ENCODE measurements at places on chromosomes 4 and X.
A peak's percentile ranks its signal among the peaks of the same experiment; 100 is the strongest.

DNA sequence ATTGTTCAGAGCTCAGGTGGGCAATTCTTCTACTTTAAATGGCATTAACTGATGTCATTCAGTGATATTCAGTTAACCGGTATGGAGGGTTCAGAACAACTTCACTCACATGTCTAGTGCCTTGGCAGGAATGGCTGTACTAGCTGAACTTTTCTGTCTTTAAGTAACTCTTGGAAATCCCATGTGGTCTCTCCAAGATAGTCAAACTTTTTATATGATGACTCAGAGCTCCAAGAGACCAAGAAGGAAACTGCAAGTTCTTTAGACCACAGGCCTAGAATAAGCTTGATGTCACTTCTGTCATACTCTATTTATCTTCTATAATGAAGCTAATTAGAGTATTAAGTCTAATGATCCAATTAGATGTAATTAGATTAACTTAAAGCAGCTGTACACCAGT lies 24.9 kb downstream of the LHFPL1 start:
- DNase-seq = no peak

DNA sequence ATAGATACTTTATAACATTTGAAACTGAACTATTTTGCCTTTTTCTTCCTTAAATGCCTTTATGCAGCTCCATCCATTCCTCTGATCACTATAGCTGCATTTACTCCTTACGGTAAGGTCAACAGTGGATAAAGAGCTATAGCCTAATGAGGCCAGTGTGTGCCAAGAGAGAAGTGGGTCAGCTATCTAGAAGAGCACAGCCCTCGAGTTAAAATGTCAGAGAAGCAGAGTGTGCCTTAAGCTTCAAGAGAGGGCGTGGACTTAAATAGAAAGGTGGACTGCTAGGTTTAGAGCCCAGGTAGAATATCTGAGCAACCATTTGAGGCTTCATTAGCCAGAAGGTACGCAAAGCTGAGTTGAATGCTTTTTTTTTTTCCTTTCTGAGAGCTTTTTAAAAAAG lies 347.4 kb downstream of the BMPR1B start:
- no peak for DNase-seq

GRCh38 chr4:113760094-113760794 lies 1.3 kb downstream of the CAMK2D start:
- DNase-seq = peak; percentile 50

GRCh38 chr4:122759639-122760310 lies 27.3 kb downstream of the BBS12 start:
- DNase-seq = no peak

DNA sequence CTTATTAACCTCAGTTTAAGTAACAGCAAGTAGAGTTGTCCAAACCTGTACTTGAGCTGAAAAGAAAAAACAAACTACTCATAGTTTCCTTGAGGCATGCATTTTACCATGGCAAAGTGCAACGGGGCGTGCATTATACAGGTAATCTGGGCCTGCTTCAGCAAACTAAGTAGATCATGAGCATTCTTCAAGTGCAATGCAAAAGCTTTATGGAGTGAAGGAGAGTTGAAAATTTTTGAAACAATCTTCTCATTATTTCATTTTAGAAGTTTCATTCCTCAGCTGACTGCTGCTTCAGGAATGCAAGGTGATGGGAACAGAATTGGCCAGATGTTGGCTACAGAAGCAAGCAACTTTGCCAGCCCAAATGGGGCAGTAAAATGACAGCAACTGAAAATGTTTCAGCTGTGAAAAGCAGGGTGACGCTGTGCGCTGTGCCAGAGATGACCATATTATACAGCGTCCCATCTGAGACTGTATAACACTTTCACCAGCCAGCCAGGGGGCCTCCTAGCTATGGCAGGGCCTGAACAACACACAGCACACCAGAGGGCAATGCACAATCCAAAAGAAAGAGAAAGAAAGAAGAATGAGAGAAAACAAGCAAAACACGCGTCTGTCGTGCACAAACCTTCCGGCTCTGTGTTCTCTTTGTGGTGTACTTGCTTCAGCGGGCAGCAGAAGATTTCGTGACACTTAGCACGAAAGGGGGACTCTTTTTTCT lies 145.5 kb upstream of the FGF13 start:
- DNase-seq = no peak

DNA sequence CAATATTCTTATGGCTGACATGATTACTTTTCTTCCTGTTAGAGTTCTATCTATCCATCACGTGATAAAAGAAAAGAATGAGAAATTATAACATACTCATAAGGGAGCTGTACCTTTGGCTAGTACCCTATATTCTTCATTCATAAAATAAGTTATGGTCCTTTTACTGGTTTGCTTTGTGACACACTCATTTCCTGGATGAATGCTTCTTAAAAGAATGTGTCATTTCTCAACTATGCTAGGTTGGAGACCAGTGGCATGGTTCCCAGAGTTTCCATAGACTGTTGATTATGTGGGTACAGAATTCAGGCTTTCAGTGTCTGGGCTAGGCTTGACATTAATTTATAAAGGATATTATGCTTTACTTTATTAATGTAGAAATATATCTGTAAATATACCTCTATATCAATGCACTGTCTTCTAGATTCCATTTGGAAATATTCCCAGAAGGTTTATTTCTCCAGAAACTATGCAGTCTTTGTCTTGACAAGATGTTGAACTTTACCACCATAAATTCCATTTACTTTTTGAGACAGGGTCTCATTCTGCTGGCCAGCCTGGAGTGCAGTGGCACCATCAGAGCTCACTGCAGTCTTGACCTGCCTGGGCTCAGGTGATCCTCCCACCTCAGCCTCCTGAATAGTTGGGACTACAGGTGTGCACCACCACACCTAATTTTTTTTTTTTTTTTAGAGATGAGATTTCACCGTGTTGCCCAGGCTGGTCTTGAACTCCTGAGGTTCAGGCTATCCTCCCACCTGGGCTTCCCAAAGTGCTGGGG lies 23.8 kb downstream of the NUDT6 start:
- no peak for DNase-seq

- no peak for DNase-seq
Measured at GRCh38 chr4:55518442-55518841, 28.3 kb downstream of the CLOCK start.

- DNase-seq = no peak
Measured at GRCh38 chrX:80354966-80355465, 65.2 kb upstream of the TENT5D start.

GRCh38 chrX:68432648-68433047 lies 647 bp downstream of the OPHN1 start:
- DNase-seq = no peak

GRCh38 chrX:47209508-47210238 lies 8.8 kb upstream of the CDK16 start:
- no peak for DNase-seq

- DNase-seq = no peak
Measured at GRCh38 chr4:143358923-143359643, 22.4 kb downstream of the GAB1 start.

GRCh38 chrX:4225086-4225485 lies 511.6 kb upstream of the PRKX start:
- no peak for DNase-seq

- DNase-seq = no peak
Measured at GRCh38 chr4:120844528-120844921, 78.0 kb downstream of the PRDM5 start.

GRCh38 chr4:165537028-165537648 lies 158.3 kb downstream of the CPE start:
- DNase-seq = no peak

GRCh38 chr4:151175233-151175632 lies 75.8 kb downstream of the RPS3A start:
- DNase-seq = no peak

DNA sequence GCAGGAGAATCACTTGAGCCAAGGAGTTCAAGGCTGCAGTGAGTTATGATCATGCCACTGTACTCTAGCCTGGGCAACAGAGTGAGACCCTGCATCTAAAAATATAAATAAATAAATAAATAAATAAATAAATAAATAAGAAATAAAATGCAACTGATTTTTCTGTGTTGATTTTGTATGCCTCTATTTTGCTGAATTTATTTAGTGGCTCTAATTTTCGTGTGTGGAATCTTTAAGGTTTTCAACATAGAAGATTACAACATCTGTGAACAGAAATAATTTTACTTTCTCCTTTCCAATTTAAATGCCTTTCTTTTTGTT lies 30.9 kb upstream of the ABCG2 start:
- DNase-seq = no peak

- no peak for DNase-seq
Measured at GRCh38 chrX:74242050-74242449, 61.9 kb upstream of the ZCCHC13 start.

GRCh38 chr4:170872794-170873193 lies 783.0 kb upstream of the AADAT start:
- no peak for DNase-seq

- no peak for DNase-seq
Measured at GRCh38 chrX:74523224-74523623, 91.2 kb downstream of the RLIM start.

- DNase-seq = no peak
Measured at GRCh38 chr4:81084634-81085033, 54.1 kb downstream of the BMP3 start.

DNA sequence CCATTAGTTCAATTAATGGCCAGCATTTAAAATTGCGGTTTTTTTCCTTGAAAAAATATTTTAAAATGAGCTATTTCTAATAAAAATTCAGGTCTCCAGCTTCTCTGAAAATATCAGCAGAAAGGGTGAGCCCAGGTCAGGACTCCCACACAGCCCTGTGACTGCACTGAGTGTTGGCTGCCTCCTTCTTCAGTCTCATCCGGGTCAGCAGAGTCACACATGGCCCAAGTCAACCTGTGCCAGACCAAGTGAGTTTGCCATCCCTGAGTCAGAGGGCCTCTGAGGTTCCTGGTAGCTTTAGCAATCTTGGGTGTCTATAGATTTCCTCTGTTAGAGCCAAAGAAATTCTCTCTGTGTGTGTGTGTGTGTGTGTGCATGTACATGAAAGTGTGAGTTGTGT lies 22.1 kb upstream of the MSX1 start:
- no peak for DNase-seq

- no peak for DNase-seq
Measured at GRCh38 chrX:7582191-7582590, 260.8 kb upstream of the VCX start.

GRCh38 chrX:123504630-123505270 lies 228.1 kb downstream of the THOC2 start:
- DNase-seq = no peak

DNA sequence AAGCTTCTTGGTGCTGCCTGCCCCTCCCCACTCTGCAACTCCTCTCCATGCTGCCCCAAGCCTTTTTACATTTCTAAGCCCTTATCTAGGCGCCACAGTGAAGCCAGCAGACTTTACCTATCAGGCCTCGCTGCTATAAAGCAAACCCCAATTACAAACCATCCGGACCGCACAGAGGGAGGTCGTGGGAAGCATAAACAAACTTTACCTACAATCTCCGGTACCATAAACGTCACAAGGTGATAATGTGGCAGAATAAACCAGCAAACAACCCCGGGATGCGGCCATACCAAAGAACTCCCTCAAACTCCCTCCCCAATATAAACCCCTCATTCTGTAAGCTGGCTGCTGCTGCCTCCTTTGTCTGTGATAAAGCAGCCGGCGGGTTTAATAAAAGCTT lies 54.0 kb upstream of the ZCCHC13 start:
- DNase-seq = no peak

- peak; percentile 30 for DNase-seq
Measured at GRCh38 chr4:148214529-148215166, 227.6 kb downstream of the NR3C2 start.

DNA sequence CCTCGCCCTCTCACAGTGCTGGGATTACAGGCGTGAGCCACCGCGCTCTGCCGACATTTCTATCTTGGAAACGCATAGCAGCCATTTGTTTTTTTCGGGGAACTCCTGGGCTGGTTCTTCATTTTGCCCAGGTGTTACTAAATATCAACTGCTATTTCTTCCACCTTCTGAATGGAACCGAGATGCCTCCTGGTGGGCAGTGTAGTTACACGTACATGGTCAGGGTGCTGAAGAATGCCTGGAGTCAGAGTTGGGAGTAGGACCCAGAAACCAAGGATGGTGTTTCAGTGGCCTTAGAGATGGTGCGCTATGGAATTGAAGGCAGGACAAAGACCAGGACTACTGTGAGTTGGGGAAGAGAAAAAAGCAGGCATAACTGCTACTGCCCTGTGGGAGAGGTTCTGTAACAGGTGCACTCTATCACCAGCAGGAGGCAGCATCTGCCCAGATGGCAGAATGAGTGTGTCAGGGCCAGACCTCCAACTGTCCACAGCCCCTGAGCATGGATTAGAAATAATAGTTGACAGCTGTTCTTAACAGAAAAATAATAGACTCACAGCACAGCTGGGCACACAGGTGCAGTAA lies 81.7 kb downstream of the ZC4H2 start:
- no peak for DNase-seq

DNA sequence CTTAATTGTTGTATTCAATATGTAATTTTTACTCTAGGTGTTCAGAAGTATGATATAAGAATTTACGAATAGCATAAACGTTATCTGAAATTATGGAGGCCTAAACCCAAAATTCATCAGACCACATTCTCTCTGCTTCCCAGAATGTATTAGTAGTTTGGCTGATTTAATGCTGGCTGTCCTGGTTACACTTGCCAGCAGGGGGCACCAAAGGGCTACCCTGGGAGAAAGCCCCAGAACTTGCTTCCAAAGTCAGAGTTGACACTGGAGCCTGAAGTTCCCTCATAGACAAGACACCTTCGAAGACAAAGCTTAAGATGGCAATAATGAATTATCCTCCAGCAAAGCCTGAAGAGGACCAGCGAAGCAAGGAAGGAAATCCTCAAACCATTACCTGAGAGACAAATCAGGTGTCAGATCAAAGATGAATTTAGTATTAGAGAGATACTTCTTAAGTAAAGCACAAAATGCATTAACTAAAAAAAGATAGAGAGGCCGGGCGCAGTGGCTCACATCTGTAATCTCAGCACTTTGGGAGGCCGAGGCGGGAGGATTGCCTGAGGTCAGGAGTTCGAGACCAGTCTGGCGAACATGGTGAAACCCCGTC lies 11.3 kb upstream of the ANOS1 start:
- no peak for DNase-seq

GRCh38 chrX:107675823-107676555 lies 47.7 kb downstream of the PRPS1 start:
- no peak for DNase-seq

DNA sequence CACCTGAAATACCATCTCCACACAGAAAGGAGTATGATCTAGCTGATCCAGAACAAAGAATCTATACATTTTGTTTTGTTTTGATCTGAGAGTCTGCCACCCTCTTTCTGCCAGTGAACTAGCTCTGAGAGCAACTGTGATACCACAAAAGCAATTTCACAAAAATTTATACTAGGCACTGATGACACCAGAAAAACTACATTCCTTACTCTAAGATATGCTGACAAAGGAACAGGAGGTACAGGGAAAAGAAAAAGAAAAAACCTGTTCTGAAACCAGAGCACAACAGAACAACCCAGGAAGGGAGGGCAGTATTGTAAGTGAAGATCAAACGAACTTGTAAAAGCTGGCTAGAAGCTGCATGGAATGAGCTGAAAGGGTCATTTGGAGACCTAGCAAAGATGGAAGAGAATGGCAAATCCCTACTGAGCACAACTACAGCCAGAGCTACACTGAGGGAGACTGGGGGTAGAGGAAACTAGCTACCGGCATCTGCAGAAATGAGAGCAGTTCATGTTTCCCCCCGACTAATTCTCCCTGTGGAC lies 31.9 kb downstream of the AMOT start:
- DNase-seq = no peak
